ENCODE measurements at places on chromosomes 3 and 15.

- DNase-seq = no peak
These were observed 145.0 kb downstream of the NEK10 start for GRCh38 chr3:27224197-27224596.

GRCh38 chr15:37084602-37085001, 15.7 kb downstream of the MEIS2 start:
- DNase-seq = no peak

GRCh38 chr3:42662813-42663535, 9.5 kb downstream of the ZBTB47 start:
- no peak for DNase-seq

- DNase-seq = no peak
These were observed 1.2 kb upstream of the UBP1 start for GRCh38 chr3:33441225-33441976.

Measured in endothelial cell (in vitro differentiated cells).